ENCODE measurements at places on chromosomes 5 and 9. TPM values are rescaled to one million over a fixed set of nuclear protein-coding genes. Genes with fewer than 3 reads are reported as not detected.

PLAC8L1 gene
- total RNA-seq, result not detected

PHYHD1 gene
- 18.6 TPM for total RNA-seq

NMUR2 gene
- total RNA-seq, result not detected

SLC23A1 gene
- not detected for total RNA-seq

C5orf46 gene
- not detected for total RNA-seq

ANKRD18B gene
- total RNA-seq, result not detected

NUTM2F gene
- total RNA-seq, result not detected

HEMGN gene
- not detected for total RNA-seq

ZBTB6 gene
- 3.6 TPM for total RNA-seq

SARDH gene
- total RNA-seq, result 4.9 TPM

DELE1 gene
- total RNA-seq, result 55.7 TPM

KLF4 gene
- 84.7 TPM for total RNA-seq
